ENCODE measurements at places on chromosomes 3 and 15.

GRCh38 chr3:72080800-72081199, 295.9 kb upstream of the PROK2 start:
- DNase-seq = no peak

- DNase-seq = no peak
These were observed 593.4 kb upstream of the NR2F2 start for GRCh38 chr15:95737060-95737459.

- no peak for DNase-seq
These were observed 14.4 kb upstream of the GMPPB start for GRCh38 chr3:49738067-49738713.

DNA sequence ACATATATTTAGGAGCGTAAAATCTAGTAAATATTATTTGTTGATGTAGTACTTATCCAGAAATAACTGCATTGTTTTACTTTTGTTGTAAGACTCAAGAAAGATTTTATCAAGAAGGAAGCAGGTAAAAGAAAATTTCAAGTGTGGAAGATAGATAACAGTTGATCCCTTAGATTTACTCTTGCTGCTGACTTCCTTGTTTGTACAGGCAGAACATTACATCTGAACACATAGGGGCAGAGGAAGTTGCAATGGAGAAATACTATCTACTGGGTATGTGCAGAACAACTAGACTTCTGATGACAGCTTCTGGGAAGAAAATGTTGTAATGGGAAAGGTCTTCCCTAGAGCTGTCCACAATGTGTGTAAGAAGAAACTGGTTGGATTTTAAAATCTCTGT, 350.6 kb downstream of the NLGN1 start:
- DNase-seq = no peak

GRCh38 chr15:78638658-78639314, 2.2 kb downstream of the CHRNB4 start:
- DNase-seq = peak; percentile 54

GRCh38 chr15:76181705-76182107, 121.9 kb downstream of the TMEM266 start:
- DNase-seq = peak; percentile 94

DNA sequence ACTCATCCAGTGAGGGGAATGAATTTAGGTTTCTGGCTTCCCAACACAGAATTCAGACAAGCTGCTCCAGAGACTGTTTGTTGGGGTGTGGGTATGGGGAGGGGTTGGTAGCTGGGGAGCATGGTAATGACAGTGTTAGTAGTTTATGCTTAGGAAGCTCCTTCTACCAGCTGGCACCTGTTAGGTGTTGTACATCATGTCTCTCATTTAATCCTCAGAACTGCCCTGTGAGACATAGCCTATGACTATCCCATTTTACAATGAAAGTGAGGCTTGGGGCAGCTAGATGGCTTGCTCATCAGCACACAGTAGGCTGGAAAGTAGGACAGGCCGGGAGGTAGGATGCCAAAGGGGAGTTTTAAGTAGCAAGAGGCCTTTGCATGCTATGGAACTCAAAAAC, 2.5 kb downstream of the EIF4E3 start:
- no peak for DNase-seq

DNA sequence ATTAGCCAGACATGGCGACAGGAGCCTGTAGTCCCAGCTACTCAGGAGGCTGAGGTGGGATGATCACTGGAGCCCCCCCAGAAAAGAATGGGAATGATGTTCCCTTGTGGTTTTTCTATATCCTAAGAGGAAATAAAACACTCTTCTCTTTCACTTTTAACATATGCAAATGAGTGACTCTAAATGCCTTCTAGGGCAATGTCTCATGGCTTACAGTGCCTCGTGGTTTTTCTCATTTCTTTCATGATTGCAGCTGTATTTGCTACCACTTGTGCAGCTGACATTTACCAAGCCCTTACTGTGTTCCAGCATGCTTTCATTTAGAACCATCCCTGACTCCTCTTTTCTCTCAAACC, 26.4 kb downstream of the STOML1 start:
- DNase-seq = peak; percentile 76

DNA sequence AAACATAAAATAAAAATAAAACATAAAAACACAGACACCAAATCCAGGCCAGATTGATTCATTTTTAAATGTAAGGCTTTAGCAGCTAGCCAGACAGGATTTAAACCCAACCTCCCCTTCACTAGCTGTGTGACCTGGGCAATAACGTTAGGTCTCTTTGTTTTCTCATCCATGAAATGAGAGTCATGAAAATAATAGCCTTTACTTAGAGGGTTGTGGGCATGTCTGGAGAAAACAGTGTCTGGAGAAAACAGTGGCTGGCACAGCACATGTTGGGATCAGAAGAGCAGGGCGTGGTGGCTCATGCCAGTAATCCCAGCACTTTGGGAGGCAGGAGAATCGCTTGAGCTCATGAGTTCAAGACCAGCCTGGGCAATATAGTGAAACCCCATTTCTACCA, 1.9 kb upstream of the DPPA4 start:
- DNase-seq = no peak

- DNase-seq = no peak
These were observed 1.5 kb downstream of the FAH start for GRCh38 chr15:80154336-80154735.

- peak; percentile 14 for DNase-seq
These were observed 358.4 kb upstream of the NR2F2 start for GRCh38 chr15:95972041-95972553.

- no peak for DNase-seq
These were observed 82.0 kb downstream of the TFRC start for GRCh38 chr3:195999896-196000295.

GRCh38 chr15:48409623-48410022, 78.4 kb downstream of the DUT start:
- DNase-seq = peak; percentile 14

GRCh38 chr3:179512378-179512777, 50.3 kb upstream of the ACTL6A start:
- no peak for DNase-seq

DNA sequence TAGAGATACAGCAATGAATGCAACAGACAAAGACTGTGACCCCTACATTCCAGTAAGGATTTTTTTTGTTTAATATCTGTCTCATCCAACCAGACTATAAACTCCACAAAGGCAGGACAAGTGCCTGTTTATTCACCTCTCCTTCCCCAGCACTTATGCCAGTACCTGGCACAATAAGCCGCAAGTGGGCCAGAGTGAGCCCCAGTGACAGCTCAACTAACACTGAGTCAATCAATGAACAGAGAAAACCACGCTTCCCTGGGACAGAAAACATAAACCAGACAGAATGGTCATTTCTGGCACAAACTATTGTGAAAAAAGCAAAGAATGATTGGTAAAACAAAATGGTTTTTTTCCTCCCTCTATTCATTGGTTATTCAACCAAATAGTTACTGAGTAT, 52.2 kb downstream of the RYK start:
- DNase-seq = no peak

- DNase-seq = no peak
These were observed 587.4 kb upstream of the MDFIC2 start for GRCh38 chr3:70899816-70900215.

DNA sequence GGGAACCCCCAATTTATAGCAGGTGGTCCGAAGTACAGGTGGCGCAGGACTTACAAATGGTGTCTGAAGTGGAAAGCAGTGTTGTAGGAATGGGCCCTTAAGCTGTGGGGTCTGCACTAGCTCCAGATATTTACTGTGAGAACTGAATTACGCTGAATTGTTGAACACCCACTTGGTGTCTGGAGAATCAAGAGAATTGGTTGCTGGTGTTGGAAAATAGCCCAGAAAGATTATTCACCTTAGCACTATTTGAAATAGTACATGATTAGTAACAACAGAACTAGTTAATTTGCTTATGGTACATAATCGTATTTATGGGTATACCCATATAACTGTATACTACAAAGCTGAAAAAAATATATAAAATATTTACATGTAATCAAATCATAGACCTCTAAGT, 64.8 kb downstream of the ADAM10 start:
- no peak for DNase-seq

DNA sequence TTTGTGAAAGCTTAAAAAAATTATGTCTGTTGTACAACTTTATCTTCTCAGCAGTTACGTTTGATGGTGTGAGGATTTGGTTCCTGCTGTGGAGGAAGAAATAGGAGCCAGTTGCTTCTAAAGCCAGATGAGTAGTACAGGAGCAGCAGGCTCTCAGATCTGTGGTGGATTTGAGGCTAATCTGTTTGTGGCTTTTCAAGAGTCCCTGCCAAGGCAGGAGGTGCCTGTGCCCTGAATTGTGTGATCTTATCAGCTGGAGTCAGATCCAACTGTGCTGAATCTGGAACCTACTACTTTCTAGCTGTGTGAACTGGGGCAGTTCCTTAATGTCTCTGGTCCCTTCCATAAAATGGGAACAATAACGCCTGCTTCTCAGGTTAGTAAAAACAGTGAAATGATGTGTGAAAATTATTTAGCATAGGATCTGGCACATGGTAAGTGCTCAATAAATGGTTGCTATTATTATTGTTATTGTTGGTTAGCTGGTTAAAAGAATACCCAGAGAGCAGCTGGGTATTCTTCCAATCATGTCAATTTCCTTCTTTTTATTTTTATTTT, 7.7 kb downstream of the CLDN11 start:
- no peak for DNase-seq

DNA sequence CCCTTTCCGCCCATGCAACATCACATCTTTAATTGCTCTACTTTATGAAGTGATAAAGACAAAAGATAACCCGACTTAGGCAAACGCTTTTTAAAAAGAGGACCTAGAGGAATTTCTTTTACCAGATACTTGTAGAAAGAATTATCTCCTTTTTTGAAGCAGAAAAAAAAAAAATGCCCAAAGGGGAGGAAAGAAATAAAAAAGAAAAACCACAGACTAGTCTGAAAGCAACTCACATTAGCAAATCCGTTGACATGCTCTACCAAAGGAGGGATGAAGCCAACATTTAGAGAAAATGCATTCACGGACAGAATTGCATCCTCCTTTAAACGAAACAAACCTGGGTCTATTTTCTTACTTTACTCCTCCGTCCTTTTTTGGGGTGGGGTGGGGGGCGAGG, 213.6 kb downstream of the MEIS2 start:
- DNase-seq = no peak

DNA sequence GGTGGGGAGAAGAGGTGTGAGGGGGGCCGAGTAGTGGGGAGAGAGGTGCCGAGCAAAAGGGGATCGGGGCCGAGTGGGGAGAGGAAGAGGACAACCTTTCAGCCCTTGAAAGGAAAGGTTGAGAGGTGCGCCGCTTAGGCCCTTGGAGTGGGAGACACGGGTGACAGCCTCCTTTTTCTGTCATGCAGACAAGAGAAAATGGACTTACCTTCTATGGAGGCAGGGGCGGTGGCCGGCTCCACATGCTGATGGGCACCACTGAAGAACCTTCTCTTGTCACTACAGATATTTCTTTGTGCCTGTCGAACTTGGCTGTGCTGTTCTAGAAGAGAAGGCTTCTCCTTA, 421 bp downstream of the KLHL18 start:
- peak; percentile 45 for DNase-seq

GRCh38 chr3:197006860-197007259, 22.8 kb downstream of the MELTF start:
- DNase-seq = no peak

DNA sequence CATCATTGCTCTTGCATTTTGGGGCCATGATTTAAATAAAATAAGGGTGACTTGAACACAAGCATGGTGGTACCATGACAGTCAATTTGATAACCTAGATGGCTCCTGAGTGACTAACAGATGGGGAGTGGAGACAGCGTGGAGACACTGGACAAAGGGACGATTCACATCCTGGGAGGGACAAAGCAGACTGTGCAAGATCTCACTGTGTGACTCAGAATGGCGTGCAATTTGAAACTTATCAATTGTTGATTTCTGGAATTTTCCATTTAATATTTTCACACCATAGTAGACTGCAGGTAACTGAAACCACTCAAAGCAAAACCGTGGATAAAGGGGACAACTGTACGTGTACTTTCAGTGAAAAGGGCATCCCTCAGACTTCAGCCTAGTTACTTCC, 25.5 kb downstream of the MCCC1 start:
- no peak for DNase-seq

- DNase-seq = no peak
These were observed 413.7 kb upstream of the TBL1XR1 start for GRCh38 chr3:177610686-177611633.

- no peak for DNase-seq
These were observed 36.8 kb upstream of the CTNNB1 start for GRCh38 chr3:41162541-41162940.

DNA sequence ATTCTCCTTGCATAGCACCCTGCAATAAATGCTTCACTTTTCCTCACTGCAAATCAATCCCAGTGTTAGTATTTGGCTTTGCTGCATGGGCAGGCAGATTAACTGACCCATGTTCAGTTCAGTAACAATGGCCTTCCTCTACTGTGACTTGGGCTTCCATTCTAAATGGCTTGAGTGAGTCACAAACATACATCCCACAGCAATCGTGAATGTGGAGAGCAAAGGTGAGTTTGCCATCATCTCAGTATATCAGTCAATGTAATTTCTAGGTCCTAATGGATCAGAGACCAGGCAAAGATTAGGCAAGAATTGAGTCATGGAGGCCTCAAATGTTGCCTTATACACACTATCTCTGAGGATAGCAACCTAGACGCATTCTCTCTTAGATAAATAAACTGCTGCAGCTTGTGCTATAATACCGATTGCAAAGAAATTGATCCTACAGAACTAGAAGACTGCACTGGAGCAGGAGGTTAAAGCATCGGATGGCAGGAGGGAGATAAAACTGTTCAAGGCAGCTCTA, 8.3 kb upstream of the ATP8B4 start:
- no peak for DNase-seq

DNA sequence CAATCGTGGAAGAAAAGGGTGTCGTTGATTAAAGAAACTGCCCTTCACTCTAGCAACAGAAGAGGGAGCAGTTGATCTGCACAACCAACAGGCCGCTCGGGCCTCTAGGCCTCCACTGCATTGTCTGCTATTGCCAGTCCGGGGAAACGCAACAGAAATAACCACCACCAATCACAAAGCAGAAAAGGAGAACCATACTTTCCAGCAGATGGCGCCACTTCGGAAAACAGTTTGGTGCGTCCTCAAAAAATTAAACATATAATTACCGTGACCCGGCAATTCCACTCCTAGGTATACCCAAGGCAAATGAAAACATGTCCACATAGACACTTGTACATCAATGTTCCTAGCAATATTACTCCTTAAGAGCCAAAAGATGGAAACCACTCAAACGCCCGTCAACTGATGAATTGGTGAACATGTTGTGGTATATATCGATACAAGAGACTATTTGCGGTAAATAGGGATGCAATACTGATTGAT, 154.1 kb downstream of the TJP1 start:
- peak; percentile 71 for DNase-seq

DNA sequence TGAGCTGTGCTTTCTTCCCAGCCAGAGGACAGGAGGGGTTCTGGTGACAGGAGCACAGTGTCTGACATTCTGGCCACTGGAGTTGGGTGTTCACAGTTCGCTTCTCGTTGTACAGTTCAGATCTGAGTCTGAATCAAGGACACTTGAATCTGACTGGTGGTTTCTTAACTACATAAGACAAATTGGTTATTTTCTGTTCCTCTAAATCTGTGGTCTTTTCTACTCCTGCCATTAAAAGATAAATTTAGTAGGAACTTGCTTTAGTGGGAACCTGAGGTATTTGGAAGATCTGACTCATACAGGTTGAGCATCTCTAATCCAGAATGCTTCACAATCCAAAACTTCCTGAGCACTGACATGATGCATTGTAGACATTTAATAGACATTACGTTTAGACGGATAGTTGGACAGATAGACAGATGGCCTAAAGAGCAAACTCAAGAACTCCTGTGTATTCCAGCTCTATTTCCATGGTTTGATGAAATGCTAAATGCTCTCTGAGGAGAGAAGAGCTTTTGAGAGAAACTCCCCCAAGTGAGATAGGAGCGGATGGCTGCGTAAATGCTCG, 71.0 kb downstream of the CCK start:
- peak; percentile 62 for DNase-seq

Data from GM12865 (cell line).